Choroid plexus epithelial cell (primary cell): ENCODE measurements at places on chromosomes 4 and X.

GRCh38 chr4:173518425-173519102 is 11.5 kb downstream of the HAND2 start:
- DNase-seq: no peak

- DNase-seq: no peak
These were observed 34.3 kb upstream of the PROM1 start for GRCh38 chr4:16118090-16118489.

GRCh38 chr4:824461-825062 is 1.4 kb downstream of the CPLX1 start:
- no peak for DNase-seq

- no peak for DNase-seq
These were observed 9.2 kb upstream of the EOLA1 start for GRCh38 chrX:149531599-149531998.

GRCh38 chr4:183470821-183471220 is 26.4 kb downstream of the CDKN2AIP start:
- DNase-seq: no peak

DNA sequence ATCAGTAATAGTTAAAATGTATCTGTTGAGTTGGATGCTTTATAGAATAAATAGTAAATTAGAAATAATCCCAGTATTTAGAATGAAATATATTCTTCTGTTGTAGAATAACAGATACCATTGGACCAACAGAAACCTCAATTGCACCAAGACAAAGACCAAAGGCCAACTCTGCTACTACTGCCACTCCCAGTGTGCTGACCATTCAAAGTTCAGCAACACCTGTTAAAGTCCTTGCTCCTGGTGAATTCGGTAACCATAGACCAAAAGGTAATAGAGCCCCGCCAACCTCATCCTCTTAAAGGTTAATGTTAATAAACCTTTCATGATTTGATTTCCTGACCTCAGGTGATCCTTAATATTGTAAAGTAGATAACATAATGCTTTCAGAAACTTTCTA is 73.8 kb downstream of the PAQR3 start:
- DNase-seq: no peak

DNA sequence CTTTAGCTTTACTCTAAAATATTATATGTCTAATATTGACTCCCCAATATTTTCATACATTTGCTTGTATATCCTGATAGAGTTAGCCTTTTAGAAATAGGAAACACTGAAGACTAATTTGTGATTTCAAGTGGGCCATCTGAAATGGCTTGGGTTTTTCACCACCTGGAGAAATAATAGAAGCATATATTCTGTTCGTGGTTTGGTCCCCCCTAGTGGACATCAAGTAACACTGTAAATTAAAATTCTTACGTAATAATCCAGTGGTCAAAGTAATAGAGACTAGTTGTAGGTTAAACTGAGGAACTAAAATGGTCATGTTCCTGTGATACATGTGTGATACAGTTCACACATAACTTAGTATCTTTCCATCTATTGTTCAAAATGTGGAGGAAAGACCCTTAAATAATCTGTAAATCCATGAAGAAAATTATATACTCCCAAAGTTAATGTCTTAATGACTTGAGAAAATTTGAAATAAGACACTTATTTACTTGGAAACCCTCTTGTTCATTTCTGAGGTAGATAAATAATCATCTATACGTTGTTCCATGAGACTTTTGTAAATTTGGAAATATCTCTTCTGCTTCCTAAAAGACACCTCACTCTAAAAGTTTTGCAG is 79.8 kb upstream of the SMARCAD1 start:
- peak; percentile 59 for DNase-seq

GRCh38 chr4:76830964-76831703 is 66.8 kb downstream of the SOWAHB start:
- peak; percentile 67 for DNase-seq

- peak; percentile 1 for DNase-seq
These were observed 66.1 kb downstream of the DNAAF6 start for GRCh38 chrX:107272431-107272921.

DNA sequence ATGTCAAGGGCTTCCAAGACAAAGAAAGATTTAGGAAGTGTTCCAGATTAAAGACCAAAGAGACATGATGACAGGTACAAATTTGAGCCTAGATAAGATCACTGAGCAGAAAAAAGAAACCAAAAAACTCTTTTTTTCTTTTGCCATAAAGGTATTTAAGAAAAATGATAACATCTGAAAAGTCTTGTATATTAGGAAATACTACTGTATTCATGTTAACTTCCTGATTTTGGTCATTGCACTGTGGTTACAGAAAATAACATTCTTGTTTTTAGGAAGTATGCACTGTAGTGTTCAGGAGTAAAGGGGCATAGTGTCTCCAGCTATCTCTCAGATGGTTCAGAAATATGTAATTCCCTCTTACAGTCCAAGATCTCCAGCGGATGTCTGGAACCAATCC is 37.1 kb downstream of the RWDD4 start:
- no peak for DNase-seq

- DNase-seq: no peak
These were observed 202.4 kb downstream of the MAB21L2 start for GRCh38 chr4:150784305-150784704.

GRCh38 chr4:120842031-120842430 is 80.5 kb downstream of the PRDM5 start:
- peak; percentile 86 for DNase-seq

- no peak for DNase-seq
These were observed 1419.8 kb downstream of the ADGRL3 start for GRCh38 chr4:62619971-62620370.

GRCh38 chr4:128572778-128573241 is 236.7 kb upstream of the JADE1 start:
- DNase-seq: no peak

- DNase-seq: peak; percentile 53
These were observed 218.7 kb upstream of the JADE1 start for GRCh38 chr4:128590773-128591172.

DNA sequence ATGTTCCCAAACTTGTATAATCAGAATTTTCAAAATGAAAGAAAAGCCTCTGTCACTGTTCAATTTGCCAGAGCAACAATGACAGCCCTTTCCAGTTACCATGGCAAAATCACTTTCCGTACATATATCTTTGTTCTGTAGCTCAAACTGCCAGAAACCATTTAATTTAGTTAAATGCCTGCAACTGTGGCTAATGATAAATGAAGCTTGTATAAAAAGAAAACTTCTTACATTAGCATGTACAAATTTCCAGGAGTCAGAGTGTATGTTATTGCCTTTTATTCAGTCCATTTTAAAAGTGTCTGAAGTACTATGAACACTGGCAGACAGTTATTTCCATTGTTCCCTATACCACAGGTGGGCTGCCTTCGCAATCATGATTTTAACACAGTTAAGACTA is 30.3 kb downstream of the ARAP2 start:
- DNase-seq: no peak

GRCh38 chr4:6227412-6228157 is 27.2 kb upstream of the JAKMIP1 start:
- DNase-seq: no peak

GRCh38 chrX:134738986-134739740 is 80.9 kb upstream of the PLAC1 start:
- DNase-seq: no peak

GRCh38 chr4:141101511-141101910 is 31.8 kb downstream of the RNF150 start:
- no peak for DNase-seq

- DNase-seq: peak; percentile 94
These were observed 383.7 kb downstream of the NAF1 start for GRCh38 chr4:162782778-162783525.

GRCh38 chr4:74109116-74109869 is 10.3 kb upstream of the CXCL2 start:
- DNase-seq: peak; percentile 98

DNA sequence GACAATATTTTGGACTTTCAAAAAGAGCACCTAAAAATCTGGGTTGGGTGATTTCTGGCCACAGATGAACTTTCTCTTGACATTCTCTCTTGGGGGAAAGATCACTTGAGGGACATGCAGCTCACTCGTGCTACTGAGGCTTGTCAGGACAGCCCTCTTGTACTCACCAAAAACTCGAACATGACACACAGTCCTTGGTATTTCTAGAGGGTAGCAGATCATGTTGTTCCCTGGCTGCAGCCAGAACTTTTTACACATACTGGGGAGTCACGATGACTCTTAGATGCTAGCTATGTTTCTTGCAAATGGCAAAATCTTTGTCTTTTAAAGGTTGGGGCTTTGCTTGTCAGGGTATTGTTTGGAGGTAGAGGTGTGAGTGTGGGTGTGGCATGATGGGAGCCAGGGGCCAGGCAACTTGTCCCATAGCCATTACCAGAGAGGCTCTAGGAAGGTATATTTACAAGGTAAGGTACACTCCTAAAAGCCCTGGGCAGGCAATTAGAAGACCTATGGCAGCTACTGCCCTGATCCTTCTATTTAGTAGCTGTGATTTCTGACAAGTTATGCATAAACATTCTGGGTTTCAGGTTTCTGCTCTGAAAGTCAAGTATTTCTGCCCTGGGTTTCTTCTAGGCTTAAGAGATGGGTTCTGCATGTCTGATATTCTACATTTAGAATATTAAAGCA is 241.7 kb upstream of the TLL1 start:
- DNase-seq: no peak

GRCh38 chr4:107261241-107261874 is 225.2 kb upstream of the DKK2 start:
- DNase-seq: no peak
